NCI-H510A treated with DMSO at 0.1 percent for 48 hours (cell line): ENCODE measurements at places on chromosomes 11 and 22.

- DNase-seq = no peak
These were observed 44.3 kb upstream of the CTTN start for GRCh38 chr11:70353900-70354568.

GRCh38 chr22:50218153-50218995 lies 17.6 kb downstream of the SELENOO start:
- peak; percentile 45 for DNase-seq

GRCh38 chr22:46476547-46476941 lies 60.9 kb downstream of the CELSR1 start:
- no peak for DNase-seq

DNA sequence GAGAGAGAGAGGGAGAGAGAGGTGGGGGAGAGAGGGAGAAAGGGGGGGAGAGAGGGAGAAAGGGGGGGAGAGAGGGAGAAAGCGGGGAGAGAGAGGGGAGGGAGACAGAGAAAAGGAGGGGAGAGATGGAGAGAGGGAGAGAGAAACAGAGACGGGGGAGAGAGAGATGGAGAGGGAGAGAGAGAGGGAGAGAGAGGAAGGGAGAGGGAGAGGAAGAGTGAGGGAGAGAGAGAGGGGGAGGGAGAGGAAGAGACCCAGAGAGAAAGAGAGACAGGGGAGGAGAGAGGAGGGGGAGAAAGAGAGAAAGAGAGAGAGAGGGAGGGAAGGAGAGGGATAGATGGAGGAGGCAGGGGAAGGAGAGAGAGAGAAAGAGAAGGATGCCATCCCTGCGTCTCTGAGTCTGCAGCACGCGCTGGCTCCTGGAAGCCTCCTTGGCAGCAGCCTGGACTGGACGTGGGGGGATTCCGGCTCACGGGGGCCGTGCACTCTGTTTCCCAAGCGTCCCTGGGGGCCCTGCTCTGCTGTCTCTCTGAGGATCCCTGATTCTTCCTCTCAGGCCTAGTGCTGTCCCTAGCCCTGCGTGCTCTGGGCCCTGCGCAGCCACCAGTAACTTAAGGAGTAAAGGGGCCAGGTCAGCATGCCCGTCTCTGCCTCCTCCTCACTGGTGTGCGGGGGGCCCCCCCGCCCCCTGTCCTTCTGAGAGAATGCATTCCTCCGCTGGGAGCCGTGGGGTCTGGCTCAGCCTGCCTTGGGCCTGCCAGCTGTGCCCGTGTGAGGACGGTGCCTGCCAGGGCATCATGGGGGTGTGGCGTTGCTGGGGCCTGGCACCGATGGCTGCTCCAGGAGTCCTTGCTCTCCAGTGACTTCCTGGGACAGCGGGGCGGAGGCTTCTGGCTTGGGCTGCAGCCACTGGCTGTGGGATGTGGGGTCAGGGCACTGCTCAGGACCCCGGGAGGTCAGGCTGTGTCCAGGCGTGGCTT lies 429.5 kb downstream of the TBC1D22A start:
- DNase-seq = no peak

- DNase-seq = peak; percentile 53
These were observed 801 bp downstream of the SESN3 start for GRCh38 chr11:95229993-95230809.

- DNase-seq = peak; percentile 1
These were observed 10.4 kb upstream of the TUB start for GRCh38 chr11:8070417-8071115.

DNA sequence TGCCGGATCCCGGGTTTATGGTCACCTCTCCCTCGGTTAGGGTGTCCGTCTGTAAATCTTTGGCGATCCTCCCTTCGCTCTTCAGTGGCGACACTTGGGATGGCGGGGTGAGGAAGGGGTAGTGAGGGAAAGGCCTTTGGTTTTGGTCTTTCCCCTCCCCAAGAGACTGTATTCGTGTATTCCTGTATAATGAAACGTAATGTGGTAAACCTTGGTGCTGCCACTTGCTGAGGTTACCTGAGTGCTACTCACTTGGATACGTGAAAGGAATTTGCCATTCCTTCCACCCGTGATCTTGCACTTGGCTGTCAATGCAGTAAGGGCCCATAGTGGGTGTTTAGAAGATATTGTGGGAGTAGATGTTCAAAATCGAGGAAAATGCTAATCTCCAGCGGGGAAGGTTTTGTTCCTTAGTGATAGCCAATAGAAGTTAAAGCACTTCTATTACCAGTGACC lies 578 bp upstream of the NUP160 start:
- no peak for DNase-seq

DNA sequence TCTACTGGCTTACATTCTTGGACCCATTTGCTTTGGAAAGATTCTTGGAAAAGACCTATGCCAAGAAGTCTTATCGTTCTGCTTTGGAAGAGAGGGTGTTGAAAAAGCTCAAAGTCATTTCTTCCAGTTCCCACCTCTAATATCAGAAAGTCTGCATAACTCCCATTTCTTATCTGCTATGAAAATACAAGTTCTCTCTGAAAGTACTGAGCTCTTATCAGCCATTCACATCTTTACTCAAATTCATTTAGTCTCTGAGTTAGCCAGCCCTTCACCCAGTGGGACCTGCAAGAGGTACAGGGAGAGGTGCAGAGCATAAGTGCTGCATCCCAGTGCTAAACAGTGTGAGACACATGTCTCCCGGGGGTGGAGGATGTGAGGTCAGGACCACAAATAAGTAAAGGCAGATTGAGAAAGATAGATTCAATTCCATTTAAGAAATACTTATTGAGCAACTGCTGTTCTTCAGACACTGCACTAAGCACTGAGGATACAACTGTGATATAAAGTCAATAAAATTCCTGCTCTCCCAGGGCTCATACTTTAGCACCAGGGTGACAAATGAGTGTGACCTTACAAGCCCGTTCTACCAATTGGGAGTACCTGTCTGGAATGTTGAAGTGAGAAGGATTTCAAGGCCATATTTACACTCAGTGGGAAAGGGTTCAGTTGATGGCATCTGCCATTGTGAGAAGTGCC lies 76.7 kb downstream of the PISD start:
- DNase-seq = no peak

DNA sequence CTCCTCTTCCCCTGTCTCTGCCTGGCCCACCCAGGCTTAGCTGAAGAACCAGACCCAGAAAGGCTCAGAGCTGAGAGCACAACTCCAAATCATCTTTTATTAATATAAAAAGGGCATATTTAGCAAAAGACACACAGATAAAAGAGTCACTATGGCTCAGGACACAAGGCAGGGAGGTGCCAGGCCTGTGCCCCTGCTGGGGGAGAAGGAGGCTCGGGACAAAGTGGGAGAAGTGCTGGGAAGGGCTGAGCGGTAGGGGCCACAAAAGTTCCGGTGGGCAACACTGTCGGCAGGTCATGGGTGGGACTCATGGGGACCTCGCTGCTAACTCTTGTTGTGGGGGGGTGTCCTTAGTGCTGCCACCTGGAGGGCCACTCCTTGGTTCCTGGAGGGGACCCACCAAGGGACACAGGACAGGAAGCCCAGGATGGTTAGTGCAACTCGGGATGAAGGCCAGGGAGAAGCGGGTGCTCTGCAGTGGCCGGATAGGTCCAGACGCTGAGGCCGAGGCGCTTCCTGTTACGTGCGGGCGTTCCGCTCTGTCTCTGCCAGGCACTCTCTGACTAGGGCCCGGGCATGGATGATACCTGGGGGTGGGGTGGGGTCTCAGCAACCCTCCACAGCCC lies 1.4 kb upstream of the PITPNM1 start:
- no peak for DNase-seq

DNA sequence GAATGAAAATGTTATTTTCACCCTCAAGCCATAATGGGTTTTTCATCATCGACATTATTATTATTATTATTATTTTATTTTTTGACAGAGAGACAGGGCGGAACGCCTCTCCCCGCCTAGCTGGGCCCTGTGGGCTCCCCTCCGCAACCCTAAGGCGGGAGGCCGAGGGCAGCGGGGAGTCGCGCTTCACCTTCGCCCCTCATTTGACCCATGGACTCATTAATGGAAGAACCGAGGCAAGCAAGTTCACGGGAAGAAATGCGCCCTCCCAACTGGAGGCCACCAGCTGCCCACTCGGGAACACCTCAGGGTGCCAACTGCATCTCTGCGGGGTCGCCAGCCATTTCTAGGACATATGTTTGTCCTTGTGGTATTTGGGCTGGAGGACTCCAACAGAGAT lies 115.3 kb upstream of the KIRREL3 start:
- DNase-seq = no peak

- no peak for DNase-seq
These were observed 56.5 kb downstream of the BLID start for GRCh38 chr11:122059565-122059964.

DNA sequence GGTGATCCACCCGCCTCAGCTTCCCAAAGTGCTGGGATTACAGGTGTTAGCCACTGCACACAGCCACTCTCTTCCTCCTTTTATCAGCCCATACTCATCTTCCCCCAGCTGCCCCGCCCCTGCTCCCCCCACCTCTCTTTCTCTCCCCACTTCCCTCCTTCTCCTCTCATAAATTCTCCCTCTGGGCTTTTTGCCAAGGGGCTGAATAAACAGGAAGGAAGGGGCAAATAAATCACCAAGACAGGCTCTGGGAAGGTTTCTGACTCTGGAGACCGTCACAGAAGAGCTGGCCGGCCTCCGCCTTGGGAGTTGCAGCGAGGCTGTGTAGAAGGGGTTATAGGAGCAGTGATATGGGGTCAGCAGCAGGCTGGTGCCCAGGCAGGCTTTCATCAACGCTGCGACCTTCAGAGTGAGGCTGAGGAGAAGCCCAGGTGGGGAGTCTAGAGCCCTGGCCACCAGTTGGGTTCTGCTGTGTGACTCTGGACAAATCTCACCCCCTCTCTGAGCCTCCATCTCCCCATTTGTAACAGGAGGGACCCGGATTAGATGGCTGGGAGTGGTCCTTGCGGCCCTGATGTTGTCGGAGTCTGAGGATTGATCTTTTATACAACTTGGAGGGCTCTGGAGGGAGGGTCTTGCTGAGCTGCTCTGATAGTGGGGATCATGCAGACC lies 62.6 kb upstream of the RASD2 start:
- DNase-seq = peak; percentile 77

DNA sequence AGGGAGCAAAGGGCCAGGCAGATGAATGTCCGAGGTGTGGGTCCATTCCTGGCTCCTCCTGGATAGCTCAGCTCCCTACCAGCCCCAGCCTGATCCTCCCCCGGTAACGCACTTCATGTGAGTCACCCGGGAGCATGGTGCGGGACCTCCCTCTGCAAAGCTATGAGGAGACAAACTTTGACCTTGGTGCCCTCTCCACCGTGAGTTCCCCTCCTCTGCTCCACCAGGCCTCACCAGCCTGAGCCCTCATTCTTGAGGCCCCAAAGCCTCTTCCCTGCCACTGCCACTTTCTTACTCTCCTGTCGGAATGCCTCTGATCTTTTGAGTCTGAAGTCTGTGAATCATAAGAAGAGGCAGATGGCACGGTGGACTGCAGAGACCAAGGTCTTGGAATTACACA lies 37.4 kb upstream of the CD82 start:
- no peak for DNase-seq

GRCh38 chr22:41479671-41480396 lies 10.9 kb downstream of the ACO2 start:
- no peak for DNase-seq

GRCh38 chr11:65066805-65067291 lies 8.5 kb upstream of the NAALADL1 start:
- peak; percentile 55 for DNase-seq

- DNase-seq = no peak
These were observed 350.7 kb downstream of the LARGE1 start for GRCh38 chr22:33569559-33569958.

GRCh38 chr11:16911658-16912057 lies 102.6 kb downstream of the PLEKHA7 start:
- DNase-seq = no peak

- DNase-seq = no peak
These were observed 292.6 kb downstream of the NTM start for GRCh38 chr11:131662993-131663392.

GRCh38 chr22:22210889-22211833 lies 33.4 kb upstream of the VPREB1 start:
- DNase-seq = no peak

DNA sequence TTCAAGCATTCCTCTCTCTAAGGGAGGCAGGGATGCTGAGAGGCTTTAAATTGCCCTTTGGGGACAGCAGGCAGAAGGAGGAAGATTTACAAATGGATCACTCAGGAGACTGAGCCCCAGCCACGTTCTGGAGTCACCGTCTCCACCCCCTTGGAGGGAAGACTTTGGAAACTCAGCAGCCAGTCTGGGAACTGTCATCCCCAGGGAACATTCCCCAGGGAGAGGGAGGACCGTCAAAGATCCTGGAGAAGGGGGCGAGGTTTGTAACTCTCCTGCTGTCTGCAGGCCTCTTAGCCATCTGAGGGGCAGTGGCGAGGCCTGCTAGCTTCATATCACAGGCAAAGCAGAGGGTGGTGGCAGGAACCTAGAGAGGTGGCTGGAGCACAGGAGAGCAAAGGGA lies 56.1 kb upstream of the SLC22A12 start:
- no peak for DNase-seq

DNA sequence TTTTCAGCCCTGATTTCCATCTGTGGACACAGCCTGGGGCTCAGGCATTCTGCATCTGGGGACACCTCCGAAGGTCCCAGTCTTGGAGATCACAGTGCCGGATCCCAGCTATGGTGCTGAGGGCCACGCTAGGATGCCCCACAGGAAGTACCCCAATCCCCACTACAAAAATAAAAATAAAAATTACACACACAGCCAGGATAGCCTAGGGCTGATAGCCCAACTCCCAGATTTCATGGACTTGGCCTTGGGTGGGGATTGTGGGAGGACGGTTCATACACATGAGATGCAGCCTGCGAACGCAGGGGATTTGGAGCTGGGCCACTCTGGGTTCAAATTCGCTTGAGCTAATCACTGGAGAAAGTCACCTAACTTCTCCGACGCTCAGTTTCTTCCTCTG lies 237.7 kb downstream of the BUD13 start:
- DNase-seq = no peak

DNA sequence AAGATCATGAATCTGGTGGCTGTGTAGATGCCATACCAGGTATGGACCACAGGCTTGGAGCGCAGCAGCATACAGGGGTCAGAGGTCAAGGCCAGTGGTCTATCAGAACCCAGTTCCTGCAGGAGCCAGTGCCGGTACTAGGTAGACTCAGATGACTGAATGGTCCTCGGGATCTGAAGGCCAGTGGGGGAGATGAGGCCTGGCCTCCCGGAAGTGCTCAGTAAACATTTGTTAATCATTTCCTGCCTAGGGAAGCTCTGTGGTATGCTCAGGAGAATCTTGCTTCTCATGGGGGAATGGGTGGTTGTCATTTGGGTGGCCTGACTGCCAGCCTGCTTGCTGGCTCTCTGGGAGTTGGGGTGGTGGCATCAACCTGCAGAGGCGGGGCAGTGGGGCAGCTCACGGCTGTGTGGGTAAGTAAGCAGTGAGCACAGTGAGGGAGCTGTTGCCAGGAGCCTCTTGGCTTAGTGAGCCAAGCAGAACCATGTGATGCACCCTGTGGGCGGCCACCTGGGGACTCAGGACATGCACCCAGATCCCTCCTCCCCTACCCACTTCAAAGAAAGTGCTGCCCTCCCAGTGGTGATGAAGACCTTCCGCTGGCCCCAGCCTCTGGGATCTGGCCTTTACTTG lies 33.0 kb downstream of the PTPRJ start:
- peak; percentile 44 for DNase-seq

DNA sequence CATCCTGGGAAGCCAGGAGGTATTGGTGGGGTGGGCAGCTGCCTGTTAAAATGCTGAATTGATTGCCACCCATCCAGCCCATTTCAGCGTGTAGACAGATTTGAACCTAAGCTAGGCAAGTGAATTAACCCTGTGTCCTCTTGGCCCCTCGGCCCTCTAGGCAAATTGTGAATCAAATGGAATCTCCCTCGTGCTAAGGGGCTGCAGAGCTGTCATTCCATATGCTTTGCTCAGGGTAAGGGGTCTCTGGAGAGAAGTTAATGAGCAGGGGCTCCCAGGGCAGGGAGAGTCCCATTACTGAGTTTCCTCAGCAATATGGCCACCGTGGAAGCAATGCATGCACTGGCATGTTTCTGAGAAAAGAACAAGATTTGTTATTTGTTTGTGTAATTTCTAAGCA lies 117.7 kb upstream of the RCN1 start:
- no peak for DNase-seq
